Activated naive CD8-positive, alpha-beta T cell treated with anti-CD3 and anti-CD28 coated beads, Interleukin-2, amount 50 U/mL, for 24 hours (primary cell): ENCODE measurements at places on chromosomes 4 and X.

GRCh38 chr4:72375073-72375736 is 193.8 kb downstream of the ADAMTS3 start:
- DNase-seq: no peak

DNA sequence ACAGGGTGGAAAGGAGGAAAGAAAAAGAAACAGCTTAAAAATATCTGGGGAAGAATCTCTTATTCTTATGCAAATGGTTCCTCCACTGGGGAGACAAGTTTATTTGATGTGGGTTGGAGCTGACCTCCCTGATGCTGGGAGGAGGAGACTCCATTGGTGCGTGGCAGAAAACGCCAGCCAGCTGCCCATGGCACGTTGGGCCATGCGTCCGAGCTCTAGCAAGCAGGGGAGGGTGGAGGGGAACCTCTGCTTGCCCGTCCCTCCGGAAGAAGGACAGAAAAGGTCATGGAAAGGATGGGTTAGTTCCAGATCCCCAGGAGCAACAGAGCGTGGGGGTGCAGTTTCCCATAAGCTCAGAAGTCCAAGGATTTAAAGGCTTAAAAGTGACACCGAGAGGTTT is 210.4 kb downstream of the KLHL4 start:
- no peak for DNase-seq

DNA sequence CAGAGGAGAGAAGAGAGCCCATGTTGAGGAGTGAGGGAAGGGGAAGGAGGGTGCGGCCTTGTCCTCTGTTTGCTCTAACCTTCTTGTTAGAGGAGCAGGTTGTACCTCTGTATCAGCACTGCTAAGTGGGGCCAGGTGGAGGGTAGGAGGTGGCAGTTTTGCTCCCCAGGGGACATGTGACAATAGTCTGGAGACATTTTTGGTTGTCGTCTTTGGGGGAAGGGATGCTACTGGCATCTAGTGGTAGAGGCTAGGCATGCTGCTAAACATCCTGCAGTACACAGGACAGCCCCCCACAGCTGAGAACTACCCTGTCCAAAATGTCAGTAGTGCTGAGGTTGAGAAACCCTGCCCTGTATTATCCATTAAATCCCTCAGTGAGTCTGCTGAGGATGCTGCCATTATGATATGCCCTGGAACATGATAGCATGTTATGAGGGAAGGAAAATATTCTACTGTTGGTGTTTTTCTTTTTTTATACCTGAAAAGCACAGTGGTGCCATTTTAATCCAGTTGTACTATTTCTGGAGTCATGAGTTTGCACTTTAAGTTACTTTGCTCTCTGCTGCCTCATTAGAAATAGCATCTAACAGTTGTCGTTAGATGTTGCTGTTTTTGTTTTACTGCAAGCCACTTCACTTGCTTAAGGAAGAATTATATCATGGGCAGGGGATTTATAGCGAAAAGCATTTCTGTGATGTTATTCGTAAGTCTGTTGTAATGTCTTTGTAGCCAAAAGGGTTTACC is 90.6 kb downstream of the LRP2BP start:
- peak; percentile 10 for DNase-seq

DNA sequence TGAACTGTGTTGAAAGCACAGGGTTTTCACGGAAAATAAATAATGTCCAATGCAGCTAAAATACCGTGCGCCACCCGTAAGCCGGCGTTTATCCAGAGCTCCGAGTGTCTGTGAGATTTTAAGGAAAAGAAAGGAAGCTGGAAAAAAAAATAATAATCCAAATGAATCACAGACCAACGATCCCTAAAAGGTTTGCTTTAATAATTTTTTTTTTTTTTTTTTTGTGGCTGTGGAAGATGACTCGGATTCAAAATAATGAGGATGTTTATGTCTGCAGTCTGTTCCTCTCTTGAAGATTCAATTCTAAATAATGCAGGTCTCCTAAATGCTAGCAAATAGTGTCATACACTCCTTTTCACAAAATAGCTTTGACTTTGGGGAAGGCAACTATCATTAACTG is 84.6 kb upstream of the PPP2R3B start:
- DNase-seq: no peak

DNA sequence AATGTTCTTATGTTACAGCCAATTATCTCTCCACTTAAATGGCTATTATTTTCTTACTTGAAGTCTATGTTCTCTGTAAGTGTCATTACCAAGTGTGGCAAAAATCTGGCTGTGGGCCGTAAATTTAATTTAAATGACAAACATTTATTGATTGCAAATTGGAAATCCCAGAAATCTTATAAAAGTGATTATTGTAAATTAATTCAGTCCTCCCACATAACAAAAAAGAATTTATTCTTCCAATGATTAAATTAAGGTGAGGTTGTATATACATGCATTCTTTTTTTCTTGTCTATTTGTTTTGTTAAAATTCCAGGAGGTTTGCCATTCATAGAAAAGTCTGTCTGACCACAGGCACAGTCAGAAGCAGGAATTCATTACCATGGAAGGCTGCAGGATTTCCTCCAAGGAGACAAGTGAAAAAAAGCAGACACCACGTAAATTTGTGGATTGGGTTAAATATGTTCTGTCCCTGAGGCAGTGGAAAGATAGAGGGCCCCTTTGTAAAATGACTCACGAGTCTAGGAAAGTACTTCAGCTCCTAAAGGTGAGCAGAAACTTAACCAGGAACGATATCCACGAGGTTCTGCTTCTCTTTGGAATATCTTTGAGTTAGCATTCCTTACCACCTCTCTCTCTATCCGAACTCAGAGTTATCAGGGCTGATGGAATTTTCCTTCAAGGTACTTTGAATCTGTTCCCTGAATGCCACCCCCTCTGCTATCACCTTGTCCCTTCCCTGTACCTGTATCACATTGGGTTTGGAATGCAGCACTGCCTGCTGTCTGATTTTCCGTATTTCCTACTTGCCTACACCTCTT is 10.7 kb downstream of the PPARGC1A start:
- DNase-seq: no peak

GRCh38 chrX:144219035-144219434 is 335.2 kb downstream of the UBE2NL start:
- no peak for DNase-seq

DNA sequence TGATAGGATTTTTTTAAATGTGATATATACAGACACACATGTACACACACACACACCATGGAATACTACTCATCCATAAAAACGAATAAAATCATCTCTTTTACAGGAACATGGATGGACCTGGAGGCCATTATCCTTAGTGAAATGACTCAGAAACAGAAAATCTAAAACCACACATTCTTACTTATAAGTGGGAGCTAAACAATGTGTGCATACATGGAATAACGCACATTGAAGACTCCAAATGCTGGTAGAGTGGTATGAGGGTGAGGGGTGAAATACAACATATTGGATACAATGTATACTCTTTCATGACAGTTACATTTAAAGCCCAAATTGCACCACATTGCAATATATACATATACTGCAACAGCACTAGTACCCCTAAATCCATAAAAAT is 120.2 kb upstream of the ADGRL3 start:
- no peak for DNase-seq

DNA sequence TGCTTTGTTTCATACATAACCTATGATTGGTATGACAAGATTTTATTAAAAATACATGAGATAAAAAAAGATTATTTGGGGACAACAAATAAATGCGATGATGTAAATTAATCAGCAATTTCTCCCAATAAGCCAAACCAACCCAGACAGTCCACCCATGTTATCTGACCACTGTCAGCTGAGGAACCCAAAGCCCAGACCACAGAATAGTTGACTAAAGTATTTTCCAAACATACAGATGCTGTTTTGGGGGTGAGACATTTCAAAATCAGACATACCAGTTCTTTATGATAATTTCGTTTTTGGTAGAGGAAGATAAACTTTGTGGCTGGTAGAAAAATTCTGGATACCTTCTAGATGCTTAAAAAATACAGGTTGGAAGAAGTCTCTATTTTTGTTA is 650.8 kb upstream of the FAM241A start:
- DNase-seq: no peak

DNA sequence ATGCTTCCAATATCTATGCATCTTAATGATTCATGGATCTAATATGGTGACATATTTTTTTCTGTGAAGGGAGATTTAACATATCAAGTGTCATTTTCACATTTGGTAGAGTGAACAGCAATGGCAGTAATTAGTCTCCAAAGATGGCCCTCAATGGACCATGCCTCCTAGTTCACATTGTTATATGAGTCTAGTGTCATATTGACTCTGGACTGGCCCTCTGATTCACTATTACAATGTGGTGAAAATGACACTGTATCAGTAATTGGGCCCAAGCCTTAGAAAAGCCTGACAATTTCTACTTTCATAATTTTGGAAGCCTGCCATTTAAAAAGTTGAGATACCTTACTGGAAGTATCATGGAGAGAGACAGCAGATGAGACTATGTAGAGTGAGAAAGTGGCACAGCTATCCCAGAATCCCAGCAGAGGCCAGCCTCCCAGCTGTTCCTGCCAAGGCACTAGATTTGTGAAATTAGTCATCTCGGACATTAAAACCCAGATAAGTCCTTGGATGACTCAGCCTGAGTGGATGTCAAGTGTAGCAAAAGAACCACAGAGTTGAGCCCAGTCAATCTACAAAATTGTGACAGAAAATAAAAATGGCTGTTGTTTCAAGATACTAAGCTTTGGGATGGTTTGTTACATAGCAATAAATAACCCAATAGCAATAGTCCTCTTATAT is 68.4 kb downstream of the ARHGEF38 start:
- DNase-seq: no peak

- no peak for DNase-seq
Measured at GRCh38 chrX:1167466-1167865, 45.0 kb downstream of the CRLF2 start.

DNA sequence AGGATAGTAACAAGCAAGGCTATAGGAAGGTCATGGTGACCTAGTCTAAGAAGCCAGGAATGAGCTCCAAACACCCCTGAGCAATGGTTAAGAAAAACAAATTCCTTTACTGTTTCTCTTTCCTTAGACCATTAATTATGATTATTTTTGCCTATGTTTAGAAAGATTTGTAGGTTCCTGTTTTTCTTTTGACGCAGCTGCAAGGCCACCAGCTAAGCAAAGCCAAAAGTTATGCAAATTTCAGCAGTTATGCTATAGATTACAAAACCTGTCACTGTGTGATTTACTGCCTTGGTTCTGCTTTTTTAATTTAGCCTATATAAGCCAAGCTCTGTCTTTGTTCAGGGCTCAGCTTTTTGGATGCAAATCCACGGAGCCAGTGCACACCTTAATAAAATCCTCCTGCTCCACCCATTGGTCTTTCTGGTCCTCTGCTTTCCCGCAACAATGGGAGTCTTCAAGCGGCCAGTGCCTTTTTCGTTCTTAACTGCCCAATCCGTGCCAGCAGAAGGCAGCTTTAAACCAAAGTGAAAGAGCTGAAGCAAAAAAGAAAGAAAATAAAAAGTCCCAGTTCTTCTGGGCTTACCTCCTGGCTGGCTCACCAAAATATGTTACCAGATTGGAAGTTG is 1.4 kb upstream of the CEP135 start:
- DNase-seq: peak; percentile 23

DNA sequence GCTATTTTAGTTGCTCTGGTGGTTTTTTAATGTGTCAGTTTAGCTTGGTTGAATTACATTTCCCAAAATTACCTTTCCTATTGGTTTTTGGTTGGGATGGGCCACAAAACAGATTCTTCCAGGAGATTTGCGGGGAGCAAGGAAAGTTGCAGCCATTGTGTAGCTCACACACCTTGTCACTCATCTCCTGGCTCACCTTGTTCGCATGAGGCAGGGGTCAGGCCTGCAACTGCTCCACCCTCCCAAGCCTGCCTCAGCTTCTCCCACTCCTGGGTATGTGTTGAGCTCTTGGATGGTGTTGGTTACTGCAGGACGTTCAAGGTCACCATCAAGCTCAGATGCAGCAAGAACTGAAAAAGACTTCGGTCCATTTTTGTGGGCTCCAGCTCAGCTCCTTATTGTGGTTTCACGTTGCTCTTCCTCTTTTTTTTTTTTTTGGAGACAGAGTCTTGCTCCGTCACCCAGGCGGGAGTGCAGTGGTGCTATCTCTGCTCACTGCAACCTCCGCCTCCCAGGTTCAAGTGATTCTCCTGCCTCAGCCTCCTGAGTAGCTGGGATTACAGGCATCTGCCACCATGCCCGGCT is 95.6 kb upstream of the METTL14 start:
- DNase-seq: no peak

DNA sequence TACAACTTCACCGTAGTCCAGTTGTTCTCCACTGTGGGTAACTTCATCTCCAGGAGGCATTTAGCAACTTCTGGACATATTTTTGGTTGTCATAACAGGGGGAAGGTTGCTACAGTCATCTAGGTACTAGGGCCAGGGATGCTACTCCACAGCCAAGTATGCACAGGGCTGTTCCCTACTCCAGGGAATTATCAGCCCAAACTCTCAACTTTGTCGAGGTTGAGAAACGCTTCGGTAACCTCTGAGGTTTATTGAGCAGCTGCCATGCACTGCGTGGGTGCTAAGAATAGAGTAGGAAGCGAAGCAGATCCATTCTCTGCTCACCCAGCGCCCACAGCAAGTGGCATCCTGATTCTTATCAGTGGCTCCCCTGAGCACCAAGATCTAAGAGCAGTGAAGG is 8.2 kb downstream of the FGFBP1 start:
- DNase-seq: no peak

DNA sequence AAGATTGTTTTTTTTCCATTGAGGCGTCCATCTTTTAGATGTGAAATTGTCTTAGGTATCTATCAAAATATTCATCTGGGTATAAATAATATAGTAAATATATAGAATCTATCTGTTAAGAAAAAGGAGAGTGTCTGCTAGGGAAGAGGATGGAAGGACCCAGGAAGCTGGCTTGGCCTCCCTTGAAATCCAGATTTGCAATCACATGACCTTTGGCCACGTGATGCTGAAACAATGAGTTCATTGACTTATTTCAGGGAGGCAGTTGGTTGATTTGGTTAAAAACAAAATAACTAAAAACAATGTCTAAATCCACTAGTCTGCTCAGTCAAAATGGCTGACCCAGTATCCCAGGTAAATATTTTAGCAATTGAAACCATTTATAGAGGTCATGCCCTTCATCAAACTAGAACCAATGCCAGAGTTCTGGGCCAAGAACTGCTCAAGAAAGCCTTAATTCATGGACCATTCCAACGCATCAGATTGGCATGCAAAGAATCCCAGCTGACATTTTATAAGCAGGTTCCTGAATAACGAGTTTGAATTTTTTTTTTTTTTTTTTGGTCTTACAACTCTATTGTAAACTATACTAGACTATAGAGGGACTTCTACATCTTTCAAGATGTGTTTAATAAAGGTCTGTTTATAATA is 172.7 kb downstream of the MID1 start:
- no peak for DNase-seq

- DNase-seq: no peak
Measured at GRCh38 chrX:139299309-139299708, 231.2 kb upstream of the F9 start.
